ENCODE measurements at places on chromosomes 5 and 9. TPM values are rescaled to one million over a fixed set of nuclear protein-coding genes. Genes with fewer than 3 reads are reported as not detected.

Gene FOXI1
- not detected for total RNA-seq

Gene SPINK5
- not detected for total RNA-seq

Gene SLC1A1
- total RNA-seq, result 1.0 TPM

Gene PKD2L2
- total RNA-seq, result 0.07 TPM

Gene SLC6A3
- total RNA-seq, result 0.87 TPM

Gene PAEP
- total RNA-seq, result 0.45 TPM
